Gastrocnemius medialis (tissue), 4 donors: ENCODE measurements at places on chromosomes 1 and 21. TPM values are rescaled to one million over a fixed set of nuclear protein-coding genes. Genes with fewer than 3 reads are reported as not detected.

DNA sequence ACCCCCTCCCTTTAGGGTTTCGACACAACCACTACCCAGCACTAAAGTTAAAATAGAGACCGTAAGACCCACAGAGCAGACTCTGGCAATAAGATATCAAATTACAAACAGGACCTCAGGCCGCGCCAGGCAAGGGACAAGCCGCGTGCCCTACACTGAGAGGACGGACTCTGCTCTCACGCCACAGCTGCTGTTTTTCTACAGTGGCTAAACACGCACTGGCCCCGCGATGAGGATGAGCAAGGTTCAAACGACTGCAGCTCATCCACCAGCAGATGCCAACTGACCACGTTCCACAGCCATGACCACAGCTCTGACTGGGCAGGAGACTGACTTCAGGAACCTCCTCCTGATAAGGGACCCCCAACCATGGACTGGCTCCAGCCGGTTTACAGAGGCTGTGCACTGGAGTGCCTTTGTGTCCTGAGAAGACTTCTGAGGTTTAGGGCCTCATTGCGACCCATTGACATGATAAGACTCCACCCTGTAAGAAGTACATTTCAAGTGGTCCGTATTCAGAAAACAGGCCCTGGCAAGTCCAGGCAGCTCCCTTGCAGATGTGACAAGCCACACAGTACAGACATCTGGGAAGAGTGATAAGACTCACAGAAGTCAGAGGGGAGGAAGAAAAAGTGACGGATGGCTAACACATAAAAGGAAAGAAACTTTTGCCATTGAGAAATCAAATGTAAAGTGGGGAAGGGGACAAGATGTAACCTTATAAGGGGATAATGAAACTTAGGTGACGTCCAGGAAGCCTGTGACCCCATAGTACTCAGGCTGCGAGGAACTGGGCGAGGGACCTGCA is 1.5 kb upstream of the KRTAP10-6 start:
- no peak overlapping the region for H3K4me3 ChIP-seq
- no peak overlapping the region for H3K27ac ChIP-seq
- no peaks in the 10 kb centered on the region for H3K36me3 ChIP-seq
- H3K27me3 ChIP-seq = peaks cover 26% of the 10 kb centered on the region
- H3K4me1 ChIP-seq = no peaks in the 10 kb centered on the region

GRCh38 chr1:92623187-92623778 is 136.6 kb upstream of the GFI1 start:
- no peak overlapping the region for H3K27ac ChIP-seq
- no peaks in the 10 kb centered on the region for H3K36me3 ChIP-seq
- no peaks in the 10 kb centered on the region for H3K27me3 ChIP-seq
- DNase-seq = no peak
- H3K4me3 ChIP-seq = no peak overlapping the region

DNA sequence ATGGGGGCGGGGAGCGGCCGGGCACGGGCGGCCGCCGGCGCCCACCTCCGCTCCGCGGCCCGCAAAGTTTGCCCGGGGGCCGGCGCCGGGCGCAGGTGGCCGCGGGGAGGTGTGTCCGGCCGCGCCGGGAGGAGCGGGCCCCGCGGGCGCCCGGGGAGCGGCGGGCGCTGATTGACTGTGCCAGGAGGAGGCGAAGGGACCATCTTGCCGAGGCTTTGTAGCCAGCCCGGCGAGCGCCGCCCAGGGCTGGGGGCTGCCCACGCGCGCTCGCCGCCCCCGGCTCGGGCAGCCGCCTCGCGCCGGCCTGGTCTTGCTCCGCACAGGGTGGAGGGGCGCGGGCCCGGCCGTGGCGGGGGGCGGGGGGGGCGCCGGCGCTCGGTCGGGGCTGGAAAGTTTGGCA is 432 bp downstream of the EPHB2 start:
- peak overlapping the region; percentile 29 for H3K4me3 ChIP-seq
- no peaks in the 10 kb centered on the region for H3K4me1 ChIP-seq
- no peak overlapping the region for H3K27ac ChIP-seq
- no peak for DNase-seq

Gene S100A7A
- not detected for total RNA-seq

DNA sequence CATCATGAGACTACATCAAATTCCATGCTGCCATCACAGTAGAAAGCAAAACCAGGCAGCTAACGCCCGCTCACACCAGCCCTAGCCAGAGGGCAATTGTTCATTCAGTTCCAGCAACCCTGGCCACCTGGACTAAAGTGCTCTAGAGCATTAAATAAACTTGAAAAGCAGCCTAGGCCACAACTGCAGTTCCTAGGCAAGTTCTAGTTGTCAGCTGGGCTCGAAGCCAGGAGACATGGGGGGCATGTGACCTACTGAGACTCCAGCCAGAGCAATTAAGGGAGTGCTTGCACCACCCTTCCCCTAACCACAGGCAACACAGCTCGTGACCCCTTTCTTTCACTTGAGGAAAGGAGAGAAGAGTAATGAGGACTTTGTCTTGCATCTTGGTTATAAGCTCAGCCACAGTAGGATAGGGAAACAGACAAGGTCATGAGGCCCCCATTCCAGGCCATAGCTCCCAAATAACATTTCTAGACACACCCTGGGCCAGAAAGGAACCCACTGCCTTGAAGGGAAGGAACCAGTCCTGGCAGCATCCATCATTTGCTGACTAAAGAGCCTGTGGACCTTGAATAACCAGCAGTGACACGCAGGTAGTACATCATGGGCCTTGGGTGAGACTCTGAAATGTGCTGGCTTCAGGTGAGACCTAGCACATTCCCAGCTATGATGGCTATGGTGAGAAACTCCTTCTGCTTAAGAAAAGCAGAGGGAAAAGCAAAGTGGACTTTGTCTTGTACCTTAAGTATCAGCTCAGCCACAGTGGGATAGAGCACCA is 77.0 kb downstream of the ZZZ3 start:
- no peaks in the 10 kb centered on the region for H3K27me3 ChIP-seq
- H3K36me3 ChIP-seq = peaks cover 12% of the 10 kb centered on the region
- H3K4me1 ChIP-seq = peaks cover 6% of the 10 kb centered on the region
- peak; percentile 58 for DNase-seq
- no peak overlapping the region for H3K4me3 ChIP-seq

Gene CLCNKA
- total RNA-seq = 0.80 TPM

Gene FAM167B
- total RNA-seq = 2.3 TPM

Gene FLAD1
- total RNA-seq = 26.6 TPM

Gene LORICRIN
- total RNA-seq = not detected

DNA sequence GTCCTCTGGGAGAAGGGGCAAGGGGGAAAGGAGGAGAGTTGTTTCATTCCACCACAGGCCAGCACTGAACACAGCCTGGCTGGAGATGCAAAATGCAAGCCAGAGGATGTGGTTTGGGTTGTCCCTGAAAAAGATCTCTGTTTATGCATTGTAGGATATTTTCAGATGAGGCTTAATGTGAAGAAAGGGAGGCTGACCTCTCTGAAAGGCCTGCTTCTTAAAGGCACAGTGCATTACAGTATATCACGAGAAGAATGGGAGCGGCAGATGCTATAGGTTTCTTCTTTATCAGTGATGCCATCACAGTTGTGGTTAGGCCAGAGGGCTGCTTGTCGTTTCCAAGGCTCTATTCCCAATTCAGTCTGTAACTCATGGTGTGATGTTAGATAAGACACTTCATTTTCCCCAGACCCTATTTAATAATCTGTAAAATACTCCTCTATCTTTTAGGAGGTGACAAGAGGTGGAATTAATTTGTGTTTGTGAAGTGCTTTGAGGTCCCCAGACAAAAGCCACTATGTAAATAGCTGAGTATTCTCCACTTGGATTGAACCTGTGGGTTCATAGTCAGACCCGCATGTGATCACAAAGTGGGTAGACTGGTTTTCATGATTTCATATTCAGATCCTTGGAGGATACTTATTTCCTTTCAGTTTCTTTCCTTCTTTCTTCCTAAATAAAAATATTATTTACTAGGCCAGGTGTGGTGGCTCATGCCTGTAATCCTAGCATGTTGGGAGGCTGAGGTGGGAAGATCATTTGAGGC is 76.5 kb upstream of the WDR26 start:
- H3K4me3 ChIP-seq = no peak overlapping the region
- H3K27ac ChIP-seq = no peak overlapping the region
- no peaks in the 10 kb centered on the region for H3K27me3 ChIP-seq
- DNase-seq = no peak
- H3K4me1 ChIP-seq = peaks cover 6% of the 10 kb centered on the region

DNA sequence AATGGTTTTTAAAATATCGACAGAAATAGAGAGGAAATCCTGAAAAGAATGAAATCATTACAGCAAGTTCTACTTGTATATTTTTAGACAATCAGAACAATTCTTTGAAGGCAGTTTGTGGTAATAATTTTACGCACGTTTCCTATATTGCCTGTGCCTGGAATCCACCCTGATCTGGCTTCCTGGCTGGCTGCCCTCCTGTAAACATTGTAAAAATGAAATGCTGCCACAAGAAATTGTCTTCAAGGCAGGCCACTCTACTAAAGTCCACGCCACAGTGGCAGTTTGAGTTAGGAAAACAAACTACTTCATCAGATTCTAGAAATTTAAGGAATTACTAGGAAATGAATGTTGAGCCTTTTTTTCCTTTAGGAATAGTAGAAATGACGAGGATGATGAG is 454.5 kb upstream of the NR5A2 start:
- no peaks in the 10 kb centered on the region for H3K4me1 ChIP-seq
- no peak overlapping the region for H3K4me3 ChIP-seq
- no peaks in the 10 kb centered on the region for H3K36me3 ChIP-seq
- H3K27me3 ChIP-seq = no peaks in the 10 kb centered on the region
- no peak for DNase-seq
